ENCODE measurements at places on chromosomes 1 and 21.

GRCh38 chr1:224333939-224334786 lies 4.2 kb upstream of the NVL start:
- no peak for DNase-seq

- no peak for DNase-seq
Observed at GRCh38 chr1:19309123-19309813, 2.7 kb downstream of the AKR7A2 start.

GRCh38 chr1:231976231-231976630 lies 349.6 kb downstream of the DISC1 start:
- DNase-seq: no peak

DNA sequence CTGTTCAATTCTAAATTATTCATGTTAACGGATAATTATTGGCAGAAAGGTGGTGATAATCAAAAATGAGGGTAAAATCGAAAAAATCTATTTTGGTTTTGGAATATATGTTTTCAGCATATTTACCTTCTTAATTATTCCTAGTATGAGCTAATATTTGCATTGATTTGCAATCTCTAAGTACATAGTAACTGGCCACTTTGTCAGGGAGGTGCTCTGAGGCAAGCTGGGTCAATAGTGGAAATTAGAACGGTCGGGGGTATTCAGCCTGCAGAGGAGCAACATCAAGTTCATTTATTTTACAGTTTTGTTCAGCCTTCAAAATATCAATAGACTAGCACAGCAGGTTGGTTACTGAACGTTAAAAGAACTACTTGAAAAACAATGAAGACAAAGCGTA lies 1.8 kb downstream of the OTUD7B start:
- DNase-seq: no peak

- no peak for DNase-seq
Observed at GRCh38 chr21:32547018-32547417, 38.3 kb downstream of the TCP10L start.

DNA sequence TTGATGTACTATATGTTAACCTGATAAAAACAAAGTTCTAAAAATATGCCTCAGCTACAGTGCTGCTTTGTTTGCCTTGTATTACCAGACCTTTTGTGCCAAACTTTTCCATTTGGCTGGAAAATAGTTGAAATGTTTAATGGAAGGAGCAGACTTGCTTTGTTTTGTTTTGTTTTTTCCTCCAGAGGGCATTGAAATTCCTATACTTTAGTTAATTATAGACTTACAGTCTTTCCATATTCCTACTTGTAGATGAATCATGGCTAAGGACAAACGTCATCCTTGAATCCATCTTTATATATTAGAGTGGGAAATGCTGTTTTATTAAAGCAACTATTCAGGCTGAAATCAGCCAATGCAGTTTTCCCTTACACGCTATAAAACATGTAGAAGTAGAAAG lies 6.7 kb downstream of the CAP1 start:
- no peak for DNase-seq

DNA sequence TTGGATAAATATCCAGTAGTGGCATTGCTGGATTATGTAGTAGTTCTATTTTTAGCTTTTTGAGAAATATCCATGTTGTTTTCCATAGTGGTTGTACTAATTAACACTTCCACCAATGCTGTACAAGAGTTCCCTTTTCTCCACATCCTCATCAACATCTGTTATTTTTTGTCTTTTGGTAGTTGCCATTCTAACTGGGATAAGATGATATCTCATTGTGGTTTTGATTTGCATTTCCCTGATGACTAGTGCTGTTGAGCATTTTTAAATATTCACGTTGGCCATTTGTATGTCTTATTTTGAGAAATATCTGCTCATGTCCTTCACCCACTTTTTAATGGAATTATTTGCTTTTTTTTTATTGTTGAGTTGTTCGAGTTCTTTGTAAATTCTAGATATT lies 183.9 kb downstream of the PTPRU start:
- DNase-seq: no peak

DNA sequence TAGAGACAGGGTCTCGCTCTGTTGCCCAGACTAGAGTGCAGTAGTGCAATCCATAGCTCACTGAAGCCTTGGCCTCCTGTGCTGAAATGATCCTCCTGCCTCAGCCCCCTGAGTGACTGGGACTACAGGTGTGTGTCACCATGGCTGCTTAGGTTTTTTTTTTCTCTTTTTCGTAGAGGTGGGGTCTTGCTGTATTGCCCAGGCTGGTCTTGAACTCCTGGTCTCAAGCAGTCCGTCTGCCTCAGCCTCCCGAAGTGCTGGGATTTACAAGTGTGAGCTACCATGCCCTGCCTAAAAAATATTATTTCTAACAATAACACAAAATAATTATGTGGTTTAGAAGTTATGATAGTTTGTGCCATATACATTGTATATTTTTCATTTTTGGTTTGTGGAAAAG lies 9.9 kb downstream of the CAMTA1 start:
- no peak for DNase-seq

- no peak for DNase-seq
Observed at GRCh38 chr1:44262816-44263567, 49.7 kb downstream of the DMAP1 start.

DNA sequence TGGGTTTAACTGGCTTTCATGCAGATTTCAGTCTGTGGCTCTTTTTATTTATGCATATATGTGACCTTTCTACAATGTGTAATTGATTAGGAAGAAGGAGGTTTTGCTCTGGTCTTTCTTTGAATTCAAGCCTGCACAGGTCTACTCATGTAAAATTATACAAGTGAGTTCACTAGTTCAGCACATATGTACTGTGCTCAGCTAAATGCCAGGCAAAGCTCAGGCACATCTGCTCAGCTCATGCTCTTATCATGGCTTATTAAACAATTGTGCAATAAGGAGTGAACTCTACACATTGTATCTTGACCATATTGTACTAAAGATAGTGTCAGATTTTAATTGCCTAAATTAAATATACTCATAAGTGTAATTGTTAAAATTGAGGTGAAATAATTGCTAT lies 378.4 kb downstream of the ADGRL2 start:
- no peak for DNase-seq

DNA sequence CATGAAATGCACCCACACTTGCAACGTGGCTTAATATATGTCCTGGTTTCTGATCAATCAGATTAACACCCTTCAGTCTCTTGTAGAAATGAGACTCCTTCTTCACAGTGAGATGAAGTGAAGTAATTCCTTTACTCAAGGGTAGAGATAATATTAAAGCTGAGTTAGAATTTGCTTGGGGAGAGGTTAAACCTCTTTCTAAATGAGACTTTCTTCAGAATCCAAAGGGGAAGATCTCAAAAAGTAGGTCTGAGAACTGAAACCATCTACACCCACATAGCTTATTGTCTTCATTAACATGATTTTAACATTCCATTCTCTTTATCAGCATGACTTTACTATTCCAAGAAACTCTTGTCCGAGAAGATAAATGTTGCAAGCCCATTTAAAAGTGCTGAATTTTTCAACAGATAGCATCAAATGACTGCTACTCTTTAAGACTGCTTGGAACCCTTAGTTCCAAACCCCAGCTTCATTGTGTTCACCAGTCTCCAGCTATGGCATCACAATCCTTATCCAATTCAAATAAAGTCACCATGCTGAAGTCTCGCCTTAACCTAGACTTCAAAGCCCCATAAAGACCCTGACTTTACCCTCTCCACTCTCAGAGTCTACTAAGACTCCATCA lies 19.2 kb upstream of the TRAF3IP3 start:
- DNase-seq: no peak

GRCh38 chr1:211606332-211606913 lies 27.5 kb upstream of the SLC30A1 start:
- DNase-seq: no peak

- DNase-seq: no peak
Observed at GRCh38 chr1:247400685-247401084, 15.3 kb upstream of the NLRP3 start.

DNA sequence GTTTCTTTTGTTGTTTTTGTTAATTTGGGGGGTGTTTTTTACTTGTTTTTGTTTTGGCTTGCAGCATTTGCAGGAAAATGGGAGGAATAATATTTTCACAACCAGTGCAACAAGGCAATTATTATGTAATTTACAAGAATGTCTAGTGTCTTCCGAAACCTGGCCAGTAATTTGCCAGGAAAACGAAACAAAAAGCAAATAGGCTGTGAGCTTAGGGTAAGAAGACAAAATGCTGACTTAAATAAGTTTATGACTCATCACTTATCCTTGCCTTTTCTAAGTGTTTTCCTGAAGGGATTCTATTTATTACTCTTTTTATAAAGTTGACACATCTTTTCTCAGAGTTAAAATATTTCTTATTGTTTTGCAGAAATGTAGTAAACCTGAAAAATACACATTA lies 49.8 kb downstream of the KCNT2 start:
- DNase-seq: no peak

GRCh38 chr1:27556781-27557595 lies 47.0 kb downstream of the AHDC1 start:
- DNase-seq: no peak

- no peak for DNase-seq
Observed at GRCh38 chr21:42276076-42276475, 39.1 kb downstream of the TFF3 start.

DNA sequence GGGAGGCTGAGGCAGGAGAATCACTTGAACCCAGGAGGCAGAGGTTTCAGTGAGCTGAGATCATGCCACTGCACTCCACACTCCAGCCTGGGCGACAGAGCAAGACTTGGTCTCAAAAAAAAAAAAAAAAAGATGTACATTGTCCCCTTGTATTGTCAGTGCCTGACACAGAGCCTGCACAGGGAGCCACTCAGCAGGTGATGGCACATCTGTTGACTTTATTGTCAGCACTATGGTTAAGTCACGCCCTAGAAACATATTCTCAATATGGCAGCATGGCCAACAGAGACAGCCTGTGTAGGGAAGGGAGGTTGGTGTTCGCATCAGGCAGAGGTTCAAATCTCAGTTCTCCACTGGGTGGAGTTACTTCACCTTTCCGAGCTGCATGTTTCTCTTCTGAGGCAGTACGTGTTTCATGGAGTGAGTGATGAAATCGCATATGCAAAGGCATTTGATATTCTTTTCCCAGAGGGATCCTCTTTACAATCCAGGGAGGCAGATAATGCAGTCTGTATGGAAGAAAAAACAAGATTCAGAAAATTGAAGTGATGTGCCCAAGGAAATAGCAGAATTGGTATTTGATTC lies 20.6 kb downstream of the LAMC2 start:
- DNase-seq: no peak

DNA sequence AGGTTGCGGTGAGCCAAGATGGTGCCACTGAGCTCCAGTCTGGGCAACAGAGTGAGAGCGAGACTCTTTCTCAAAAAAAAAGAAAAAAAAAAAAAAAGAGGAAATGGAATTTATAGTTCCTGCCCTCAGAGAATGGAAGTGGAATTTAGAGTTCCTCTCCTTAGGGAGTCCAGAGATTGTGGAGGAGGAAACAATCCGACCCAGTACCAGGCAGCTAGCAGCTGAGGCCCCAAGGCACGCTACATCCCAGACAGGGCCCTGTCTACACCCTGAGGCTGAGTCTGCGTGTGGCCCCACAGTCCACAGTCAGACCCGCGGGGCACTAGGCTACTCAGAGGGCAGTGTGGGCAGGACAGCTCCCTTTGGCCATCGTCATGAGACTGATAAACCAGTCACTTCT lies 1.9 kb upstream of the MFN2 start:
- no peak for DNase-seq

DNA sequence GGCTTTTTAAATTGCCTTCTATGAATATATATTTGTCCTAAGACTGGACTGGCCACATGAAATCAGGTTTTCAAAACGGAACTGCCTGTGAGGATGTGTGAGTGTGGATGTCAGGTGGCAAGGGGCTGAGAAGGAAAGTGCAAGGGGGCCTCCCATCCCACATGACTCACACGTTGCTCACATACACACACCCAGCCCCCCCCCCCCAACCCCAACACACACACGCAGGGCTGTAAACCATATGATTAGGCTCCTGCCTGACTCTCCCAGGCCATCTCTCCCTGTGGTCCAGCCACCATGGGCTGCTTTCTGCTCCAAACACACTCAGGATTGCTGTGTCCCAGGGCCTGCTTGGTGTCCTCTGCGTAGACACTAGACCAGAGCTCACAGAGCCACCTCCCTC lies 22.4 kb downstream of the DEGS1 start:
- DNase-seq: no peak

DNA sequence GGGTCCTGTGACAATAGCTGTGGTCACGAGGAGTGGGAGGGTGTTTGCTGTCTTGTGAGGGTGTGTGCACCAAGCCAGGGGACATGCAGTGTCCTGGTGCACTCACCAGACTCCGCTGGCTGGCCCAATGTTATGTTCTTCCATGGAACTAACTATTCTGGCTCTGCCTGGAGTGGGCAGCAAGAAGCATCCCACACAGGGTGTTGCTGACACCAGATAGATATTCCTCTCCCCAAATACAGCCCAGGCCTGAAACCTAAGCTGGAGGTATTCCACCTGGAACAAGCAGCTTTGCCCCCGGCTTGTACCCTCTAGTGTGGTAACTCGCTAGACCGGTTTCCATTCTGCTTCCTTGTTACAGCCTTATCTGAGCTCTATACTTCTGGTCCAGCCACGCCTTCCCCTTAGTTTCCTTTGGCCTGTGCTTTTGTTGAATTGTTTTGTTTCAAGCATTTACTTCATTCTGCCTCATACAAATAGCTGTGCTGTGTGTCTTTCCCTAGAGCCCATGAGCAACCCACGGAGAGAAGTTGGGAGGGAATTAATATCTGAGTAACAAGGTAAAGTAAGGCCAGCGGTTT lies 14.7 kb upstream of the LY9 start:
- DNase-seq: no peak

DNA sequence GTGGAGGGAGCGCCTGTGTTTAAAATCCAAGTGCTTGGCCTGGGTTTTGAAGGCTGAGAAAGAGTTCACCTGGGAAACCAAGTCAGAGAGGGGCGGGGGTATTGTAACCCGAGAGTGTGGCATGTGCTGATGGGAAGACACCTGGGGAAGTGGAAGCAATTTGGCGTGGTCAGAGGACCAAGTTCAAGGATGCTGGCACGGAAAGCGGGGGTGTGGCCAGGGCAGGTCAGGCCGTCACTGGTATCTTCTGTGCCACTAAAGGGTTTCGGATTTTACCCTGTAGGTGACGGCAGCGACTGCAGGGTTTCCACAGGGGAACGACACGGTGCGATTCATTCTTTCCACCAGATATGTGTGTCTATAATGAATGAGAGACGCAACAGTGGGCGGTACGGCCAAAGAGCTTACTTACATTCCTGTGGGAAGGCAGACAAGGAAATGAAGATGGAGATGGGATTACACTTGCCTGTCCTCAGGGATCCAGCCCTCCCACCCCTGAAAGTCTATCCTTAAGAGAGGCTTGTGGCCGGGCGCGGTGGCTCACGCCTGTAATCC lies 31.3 kb downstream of the CA6 start:
- no peak for DNase-seq

- no peak for DNase-seq
Observed at GRCh38 chr1:55445416-55445815, 230.3 kb upstream of the USP24 start.

All from NCI-H2107 (cell line).